Activated T-cell treated with anti-CD3 and anti-CD28 coated beads, Interleukin-2, amount 50 U/mL, for 72 hours (primary cell): ENCODE measurements at places on chromosomes 13 and 19. TPM values are rescaled to one million over a fixed set of nuclear protein-coding genes. Genes with fewer than 3 reads are reported as not detected.

DNA sequence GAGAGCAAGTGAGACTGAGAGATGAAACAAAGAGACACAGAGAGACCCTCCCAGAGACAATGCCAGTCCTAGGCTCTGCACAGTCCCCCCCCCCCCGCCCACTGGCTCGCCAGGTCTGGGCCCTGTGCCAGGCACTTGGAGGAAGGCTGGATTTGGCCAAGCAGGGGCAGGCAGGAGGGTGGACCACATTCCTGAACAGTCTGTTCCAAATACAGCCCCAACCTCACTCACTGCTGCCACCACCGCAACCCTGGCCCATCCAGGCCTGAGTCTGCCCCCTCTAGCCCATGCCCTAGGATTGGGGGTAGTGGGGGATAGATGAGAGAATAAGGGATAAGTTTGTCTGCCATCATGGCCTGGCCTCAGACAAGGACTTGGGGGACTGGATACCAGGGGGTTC is 19.0 kb downstream of the CYP2F1 start:
- no peak for DNase-seq

GRCh38 chr13:48862572-48862971 is 113.1 kb upstream of the FNDC3A start:
- DNase-seq = no peak

GRCh38 chr19:1116726-1117581 is 13.2 kb downstream of the GPX4 start:
- no peak for DNase-seq

DNA sequence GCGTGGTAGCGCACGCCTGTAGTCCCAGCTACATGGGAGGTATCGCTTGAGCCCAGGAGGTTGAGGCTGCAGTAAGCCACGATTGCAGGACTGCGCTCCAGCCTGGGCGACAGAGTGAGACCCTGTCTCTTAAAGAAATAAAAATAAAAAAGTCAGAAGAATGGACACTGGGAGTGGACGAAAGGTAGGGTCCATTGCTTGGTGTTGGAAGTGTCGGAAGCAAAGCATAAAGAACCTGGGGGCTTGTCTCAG is 392 bp upstream of the ARHGAP33 start:
- DNase-seq = no peak

DNA sequence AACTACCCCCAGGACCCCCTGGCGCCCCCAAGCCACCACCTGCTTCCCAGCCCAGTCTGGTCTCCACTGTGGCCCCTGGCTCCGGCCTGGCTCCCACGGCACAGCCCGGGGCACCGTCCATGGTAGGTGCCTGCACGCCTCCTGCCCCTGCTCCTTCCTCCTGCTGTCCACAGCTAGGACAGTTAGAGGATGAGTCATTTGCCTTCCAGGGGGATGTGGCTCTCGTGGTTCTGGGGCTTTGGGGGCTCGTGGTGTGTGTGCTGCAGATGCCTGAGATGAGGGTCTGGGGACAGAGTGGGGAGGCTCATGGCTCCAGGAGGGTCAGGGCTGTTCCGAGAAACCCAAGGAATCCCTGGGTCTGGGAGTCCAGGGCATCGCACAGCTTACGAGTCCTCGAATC is 12.7 kb downstream of the MED25 start:
- DNase-seq = no peak

GRCh38 chr19:49875857-49876421 is 1.2 kb downstream of the AKT1S1 start:
- DNase-seq = peak; percentile 71

DNA sequence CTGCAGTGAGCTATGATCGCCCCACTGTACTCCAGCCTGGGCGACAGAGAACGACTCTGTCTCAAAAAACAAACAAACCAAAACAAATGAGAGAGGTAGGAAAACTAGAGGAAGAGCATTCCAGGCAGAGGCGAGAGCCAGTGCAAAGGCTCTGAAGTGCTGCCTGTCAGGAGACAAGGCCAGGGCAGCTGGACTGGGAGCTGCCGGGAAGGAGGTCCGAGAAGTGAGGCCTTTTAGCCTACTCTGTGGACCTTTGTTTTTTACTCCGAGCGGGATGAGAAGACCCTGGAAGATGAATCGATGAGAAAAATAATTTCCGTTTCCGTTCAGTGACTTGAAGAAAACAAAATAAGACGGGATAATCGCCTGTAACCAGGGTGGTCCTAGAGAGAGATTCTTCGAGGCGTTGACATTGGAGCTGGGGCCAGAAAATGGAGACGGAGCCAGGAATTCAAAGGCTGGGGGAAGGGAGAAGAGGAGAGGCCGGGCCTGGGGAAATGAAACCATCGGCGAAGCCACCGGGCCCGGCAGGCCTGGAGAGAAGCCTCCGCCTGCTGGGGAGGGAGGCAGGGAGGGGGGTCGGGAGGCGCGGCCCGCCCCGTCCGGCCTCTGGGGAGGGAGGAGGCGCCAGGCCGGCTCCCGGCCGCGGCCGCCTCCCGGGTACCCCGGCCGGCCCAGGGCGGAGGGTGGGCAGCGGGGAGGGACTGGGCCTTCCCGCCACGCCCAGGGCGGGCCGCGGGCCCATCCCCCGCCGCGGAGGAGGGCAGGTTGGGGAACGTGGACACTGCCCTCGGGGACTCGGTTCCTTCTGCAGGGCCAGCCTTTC is 7.8 kb upstream of the SERTAD1 start:
- peak; percentile 67 for DNase-seq

GRCh38 chr13:48489666-48490065 is 43.2 kb downstream of the RCBTB2 start:
- DNase-seq = no peak

GRCh38 chr13:42760951-42761350 is 20.4 kb upstream of the FAM216B start:
- DNase-seq = no peak

DNA sequence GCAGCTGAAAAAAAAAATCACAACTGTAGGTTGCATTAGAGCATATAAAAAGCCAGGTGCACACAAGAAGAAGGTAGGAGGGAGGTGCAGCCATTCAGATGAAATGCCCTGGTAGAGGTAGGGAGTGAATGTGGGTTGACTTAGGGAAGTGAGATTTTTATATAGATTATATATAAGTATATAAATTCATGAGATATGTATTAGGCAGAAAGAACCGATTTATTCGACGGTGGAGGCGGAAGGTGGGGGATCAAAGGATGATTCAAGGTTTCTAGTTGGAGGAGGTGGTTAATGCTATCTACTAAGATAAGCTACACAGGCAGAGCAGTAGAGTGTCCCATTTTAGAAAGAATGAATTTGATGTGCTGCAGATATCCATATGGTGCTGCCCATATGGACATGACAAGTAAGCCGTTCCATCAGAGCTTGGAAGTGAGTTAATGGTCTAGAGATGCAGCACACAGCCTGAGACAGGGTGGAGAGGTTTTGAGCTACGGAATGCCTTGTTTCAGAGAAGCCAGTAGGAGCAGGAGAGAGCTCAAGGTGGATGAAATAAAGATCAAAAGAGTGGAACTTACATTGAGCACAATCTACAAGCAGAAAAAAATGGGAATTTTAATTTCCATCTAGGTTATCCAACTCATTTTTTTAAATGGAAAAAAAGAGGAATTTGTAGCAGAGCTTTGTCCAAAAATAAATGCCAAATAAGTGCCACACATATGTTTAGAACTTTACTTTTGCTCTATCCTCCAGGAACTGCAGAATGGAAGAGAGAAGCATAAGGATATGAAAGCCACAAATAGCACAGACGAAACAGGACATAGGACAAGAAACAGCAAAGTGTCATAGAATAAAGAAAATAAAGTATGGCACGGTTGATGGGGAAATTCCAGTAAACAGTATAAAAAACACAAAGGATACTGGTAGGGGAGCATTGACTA is 177.3 kb downstream of the PCDH9 start:
- DNase-seq = no peak

DNA sequence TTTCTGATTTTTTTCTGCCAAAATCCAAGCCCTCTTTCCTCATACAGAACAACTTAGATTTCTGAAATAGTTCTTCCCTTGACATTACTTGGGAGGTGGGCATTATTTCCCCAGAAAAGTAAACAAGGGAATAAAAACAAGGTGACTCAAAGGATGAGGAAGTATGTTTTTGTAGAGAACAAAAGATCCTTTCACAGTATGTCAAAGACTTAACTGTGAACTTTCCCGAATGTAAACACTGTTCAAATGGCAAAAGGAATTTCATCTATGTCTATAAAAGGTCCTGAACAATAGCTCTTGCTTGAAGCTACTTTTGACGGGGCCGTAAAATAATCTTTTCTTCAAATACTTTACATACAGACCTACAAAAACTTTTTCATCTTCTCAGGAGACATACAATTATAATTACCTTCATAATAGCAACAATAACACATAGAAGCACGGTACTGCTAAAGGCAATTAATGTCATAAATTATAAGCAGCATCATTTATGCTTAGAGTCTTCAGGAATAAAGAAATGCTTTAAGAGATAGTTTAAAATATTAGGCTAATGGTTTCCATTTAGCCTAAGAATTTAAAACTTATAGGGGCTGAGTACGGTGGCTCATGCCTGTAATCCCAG is 191.1 kb downstream of the RGCC start:
- DNase-seq = no peak

DNA sequence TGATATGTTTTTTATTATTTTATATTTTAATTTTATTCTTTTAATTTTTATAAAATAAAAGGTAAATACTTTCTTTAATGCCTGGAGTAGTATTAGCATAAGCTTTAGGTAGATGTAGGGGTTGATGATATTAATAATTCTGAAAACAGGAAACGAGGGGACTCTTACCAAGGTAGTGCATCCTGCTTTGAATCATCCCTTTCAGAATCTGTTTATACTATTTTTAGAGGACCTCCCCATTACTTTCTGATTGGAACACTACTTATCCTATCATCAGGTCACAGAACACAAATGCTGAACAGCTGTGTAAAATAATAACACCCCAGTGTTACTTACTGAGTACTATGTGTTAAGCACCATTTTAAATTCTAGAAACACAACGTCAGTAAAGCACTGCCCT is 27.3 kb downstream of the COG6 start:
- no peak for DNase-seq

DNA sequence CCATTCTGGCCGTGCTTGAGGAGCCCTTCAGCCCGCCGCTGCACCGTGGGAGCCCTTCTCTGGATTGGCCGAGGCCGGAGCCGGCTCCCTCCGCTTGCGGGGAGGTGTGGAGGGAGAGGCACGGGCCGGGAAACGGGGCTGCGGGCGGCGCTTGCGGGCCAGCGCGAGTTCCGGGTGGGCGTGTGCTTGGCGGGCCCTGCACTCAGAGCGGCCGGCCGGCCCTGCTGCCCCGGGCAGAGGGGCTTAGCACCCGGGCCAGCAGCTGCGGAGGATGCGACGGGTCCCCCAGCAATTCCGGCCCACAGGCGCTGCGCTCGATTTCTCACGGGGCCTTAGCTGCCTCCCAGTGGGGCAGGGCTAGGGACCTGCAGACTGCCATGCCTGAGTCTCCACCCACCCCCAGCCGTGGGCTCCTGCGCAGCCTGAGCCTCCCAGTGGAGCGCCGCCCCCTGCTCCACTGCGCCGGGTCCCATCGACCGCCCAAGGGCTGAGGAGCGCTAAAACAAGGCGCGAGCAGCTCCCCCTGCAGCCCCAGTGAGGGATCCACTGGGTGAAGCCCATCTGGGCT is 76.5 kb downstream of the PCDH20 start:
- DNase-seq = no peak

DNA sequence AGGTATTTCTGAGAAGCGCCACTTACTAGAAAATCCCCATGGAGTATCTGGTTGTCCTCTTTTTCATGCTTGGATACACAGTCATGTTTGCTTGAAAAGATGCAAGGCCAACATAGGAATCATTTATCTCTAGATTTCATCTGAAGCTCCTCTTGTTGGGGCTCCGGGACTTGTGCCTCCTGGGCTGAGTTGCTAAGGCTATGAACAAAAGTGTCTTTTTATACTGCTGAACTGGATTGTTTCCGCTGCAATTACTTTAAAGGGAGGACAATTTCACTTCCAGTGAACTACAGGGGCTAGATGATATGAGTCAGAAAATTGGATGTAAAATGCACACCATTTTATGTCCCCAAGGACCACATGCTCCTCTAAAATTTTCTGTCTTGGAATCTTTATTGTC is 114.1 kb downstream of the TNFSF13B start:
- no peak for DNase-seq

GRCh38 chr13:84208246-84208910 is 326.1 kb upstream of the SLITRK1 start:
- DNase-seq = no peak

GRCh38 chr19:46656541-46656940 is 4.4 kb downstream of the DACT3 start:
- DNase-seq = no peak

PCDH8 gene
- total RNA-seq = not detected

CGB7 gene
- not detected for total RNA-seq

NBEA gene
- 1.2 TPM for total RNA-seq

C19orf67 gene
- total RNA-seq = not detected

ZGLP1 gene
- 5.9 TPM for total RNA-seq

CRX gene
- total RNA-seq = not detected

GRIN2D gene
- 0.39 TPM for total RNA-seq
